ENCODE measurements at places on chromosomes 7 and 10.
A peak's percentile ranks its signal among the peaks of the same experiment; 100 is the strongest.

GRCh38 chr10:54203401-54203800, 597.6 kb downstream of the PCDH15 start:
- DNase-seq: no peak

- no peak for DNase-seq
Observed at GRCh38 chr10:104123397-104123796, 1.4 kb downstream of the SFR1 start.

DNA sequence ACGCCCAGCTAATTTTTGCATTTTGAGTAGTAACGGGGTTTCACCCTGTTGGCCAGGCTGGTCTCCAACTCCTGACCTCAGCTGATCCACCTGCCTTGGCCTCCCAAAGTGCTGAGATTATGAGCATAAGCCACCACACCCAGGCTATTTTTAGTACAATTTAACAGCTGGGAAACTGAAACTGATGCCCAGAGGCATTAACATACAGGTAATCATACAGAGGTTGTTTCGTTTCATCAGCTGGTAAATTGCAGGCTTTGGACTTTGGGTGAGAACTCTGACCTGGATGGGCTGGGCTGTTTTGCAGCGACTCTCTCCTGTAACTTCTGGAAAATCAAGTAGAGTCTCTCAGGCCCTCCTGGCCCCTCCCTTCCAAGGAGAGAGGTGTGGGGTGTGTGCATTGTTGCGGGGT, 6.2 kb upstream of the ACHE start:
- DNase-seq: no peak

GRCh38 chr10:22573820-22574569, 140.4 kb downstream of the PIP4K2A start:
- no peak for DNase-seq

GRCh38 chr7:84177758-84178412, 16.7 kb downstream of the SEMA3A start:
- DNase-seq: no peak

DNA sequence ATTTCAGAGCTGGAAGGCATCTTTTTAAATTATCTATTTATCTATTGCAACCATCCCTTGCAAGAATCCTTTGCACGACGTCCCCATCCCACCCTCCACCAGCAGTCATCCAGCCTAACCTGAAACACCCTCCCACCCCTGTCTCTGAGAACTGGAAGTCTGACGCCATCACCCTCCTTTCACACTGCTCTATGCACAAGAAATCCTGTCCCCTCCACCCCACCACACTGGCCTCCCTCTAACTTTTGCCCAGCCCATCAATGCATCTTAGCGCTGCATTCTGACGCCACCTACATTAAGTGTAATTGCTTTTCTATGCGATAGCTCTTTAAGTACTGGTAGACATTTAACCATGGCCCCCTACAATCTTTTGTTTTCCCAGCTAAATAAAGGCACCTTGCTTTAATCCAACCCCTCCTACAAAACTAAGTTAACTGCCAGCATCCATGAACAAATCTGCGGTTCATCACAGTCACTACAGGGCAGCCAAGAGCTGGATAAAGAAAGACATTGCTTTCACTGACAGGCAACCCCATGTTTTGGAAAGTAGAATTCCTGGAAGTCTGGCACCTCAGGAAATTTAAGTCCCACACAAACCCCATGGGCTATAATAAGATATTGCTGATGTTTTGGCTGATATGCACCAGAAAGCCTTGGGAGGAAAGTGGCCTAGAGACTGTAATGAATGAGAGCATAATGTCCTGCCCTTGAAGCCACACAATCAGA, 128.0 kb downstream of the GLI3 start:
- DNase-seq: no peak

GRCh38 chr10:36393801-36394200, 731.6 kb upstream of the ANKRD30A start:
- DNase-seq: no peak

- DNase-seq: no peak
Observed at GRCh38 chr7:16421333-16422102, at the start of gene CRPPA. TSS of gene CRPPA (minus strand) at chr7:16421538. CDS start at chr7:16421322, 216 bp downstream.

DNA sequence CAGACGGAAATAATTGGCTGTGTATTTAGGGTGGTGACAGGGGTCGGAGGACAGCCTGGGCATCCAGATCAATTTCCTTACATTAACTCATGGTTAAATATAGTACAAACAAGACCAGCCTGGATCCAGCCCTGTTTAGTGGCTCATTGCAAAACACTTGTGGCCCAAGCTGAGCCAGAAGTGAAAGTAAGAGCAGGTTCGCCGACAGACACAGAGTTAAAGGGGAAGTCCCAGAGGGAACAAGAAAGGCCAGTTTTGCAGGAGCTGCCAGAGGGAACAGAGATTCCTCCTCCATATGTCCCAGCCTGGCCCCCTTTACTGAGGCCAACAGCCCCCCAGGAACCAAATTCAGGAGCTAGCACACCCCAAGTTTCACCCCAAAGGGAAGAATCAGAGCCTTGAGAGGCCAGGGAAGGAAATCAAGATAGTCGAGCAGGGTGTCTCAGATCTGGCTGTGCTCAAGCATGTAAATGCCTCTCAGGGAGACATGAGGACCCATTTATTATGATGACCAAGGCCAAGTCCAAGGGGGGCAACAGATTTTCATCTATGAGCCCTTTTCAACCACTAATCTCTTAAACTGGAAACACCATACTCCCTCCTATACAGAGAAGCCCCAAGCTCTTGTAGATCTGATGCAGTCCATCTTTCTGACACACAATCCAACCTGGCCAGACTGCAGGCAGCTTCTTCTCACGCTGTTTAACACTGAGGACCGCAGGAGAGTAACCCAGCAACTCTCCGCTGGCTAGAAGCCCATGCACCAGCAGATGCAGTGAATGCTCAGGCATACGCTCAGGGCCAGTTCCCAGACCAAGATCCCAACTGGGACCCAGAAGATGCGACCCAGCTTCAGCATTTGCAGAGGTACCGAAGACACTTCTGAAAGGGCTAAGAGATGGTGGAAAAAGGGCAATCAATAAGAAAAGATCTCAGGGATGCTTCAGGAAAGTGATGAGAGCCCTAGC, 15.9 kb upstream of the ADCK2 start:
- no peak for DNase-seq

GRCh38 chr7:48933549-48934085, 9.3 kb downstream of the CDC14C start:
- no peak for DNase-seq

DNA sequence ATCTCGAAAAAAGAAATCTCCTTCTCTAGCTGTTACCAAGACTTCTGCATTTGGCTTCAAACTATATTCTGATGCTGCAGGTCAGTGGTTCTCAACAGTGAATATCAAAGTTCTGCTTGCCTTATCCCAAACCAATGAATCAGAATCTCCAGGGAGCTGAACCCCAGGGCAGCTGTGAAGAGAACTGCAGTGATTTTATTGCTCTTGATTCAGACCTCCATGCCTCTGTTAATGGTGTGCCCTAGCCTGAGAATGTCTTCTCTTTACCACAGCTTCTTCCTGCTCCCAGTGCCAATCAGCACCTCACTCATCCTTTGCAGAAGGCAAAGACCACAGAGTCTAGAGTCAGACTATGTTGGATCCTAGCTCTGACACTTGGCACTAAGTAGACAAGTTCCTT, 46.2 kb upstream of the MRLN start:
- DNase-seq: no peak

DNA sequence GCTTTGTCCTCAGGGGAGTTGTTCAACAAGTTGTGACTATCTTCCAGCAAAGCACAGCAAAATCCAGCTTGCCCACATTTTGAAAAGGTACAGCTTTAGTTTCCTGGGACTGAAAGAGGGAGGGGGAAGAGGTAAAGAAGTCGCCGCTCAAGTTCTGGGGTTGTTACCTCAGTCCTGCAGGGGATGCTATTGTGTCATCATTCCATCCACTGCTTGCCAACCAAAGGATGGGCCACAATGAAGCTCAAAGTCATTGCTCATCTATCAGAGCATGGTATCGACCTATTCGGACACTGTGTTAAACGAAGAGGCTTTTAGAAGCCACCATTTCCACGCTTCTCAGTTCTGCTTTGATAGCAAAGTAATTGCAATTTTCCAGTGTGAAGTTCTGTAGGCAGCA, 34.3 kb downstream of the NPY start:
- DNase-seq: no peak

DNA sequence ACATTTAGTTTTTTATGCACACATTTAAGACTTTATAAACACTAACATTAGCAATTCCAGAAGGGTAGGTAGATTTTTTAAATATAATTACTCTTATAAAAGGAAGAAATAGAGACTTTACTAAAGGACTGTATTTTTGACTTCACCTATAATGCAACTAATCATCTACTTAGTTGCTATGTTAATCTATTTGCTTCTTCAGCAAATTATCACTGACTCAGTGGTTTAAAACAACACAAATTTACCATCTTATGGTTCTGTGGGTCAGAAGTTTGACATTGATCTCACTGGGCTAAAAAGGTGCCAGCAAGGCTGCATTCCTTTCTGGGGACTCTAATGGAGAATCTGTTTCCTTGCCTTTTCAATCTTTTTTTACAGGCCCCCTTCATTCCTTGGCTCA, 7.6 kb downstream of the MTERF1 start:
- no peak for DNase-seq

DNA sequence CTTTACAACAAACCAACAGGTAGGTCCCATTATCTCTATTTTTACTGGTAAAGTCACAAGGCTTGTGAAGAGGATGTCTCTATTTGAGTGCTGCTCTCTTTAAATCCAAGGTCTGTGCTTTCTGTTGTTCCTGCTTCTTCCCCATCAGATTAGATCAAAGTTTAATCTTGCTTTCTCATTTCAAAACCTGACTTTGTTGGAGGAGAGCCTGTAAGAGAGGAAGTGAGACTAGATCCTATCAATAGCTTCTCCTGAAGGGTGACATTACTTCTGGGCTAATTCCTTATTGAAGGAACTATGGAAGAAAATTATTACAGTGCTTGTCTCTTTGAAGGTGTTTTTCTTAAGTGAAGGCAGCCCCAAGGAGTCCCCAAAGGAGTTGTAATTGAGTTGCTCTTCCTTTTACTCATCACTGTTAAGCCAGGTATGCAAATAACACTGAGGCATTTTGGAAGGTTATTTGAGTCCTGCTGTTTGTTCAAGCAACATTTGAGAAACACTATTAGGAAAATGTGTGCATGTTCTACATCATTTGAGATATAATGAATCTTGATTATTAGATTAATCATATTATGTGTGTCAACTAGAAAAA, 146.2 kb upstream of the MBL2 start:
- DNase-seq: no peak

DNA sequence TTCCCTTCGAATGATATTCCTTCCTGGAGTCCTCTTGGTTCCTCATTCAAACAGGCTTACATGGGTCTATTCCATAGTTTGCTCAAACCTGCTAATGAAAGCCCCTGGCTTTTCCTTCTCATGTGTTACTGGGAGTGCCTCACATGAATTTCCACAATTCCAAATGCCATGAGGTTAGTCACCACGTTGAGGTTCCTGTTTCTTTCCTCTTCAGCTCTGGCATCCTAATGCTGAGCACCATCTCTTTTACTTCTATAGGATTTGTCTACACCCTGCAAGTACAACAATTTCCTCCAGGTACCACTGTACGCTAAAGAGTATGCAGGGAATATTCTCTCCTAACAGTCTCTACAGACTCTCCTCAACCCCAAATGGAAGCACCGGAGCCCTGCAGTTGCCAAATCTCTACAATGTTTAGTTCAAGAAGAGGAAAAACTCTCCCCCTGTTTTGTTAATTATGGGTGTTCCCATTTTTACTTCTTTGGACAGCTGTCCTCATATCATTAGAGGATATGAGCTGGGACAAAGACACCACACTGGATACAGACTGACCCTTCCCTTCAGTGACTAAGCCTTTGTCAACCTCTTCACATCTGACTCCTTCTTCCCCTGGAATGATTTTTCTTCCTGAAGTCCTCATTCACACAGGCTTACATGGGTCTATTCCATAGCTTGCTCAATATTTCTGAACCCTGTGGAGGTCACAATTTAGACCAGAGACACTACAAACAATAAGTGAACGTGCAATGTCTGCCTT, 145.8 kb upstream of the BET1 start:
- DNase-seq: no peak

- no peak for DNase-seq
Observed at GRCh38 chr7:126529254-126529653, 723.5 kb downstream of the GRM8 start.

GRCh38 chr10:23293973-23294590, 50.5 kb downstream of the C10orf67 start:
- no peak for DNase-seq

DNA sequence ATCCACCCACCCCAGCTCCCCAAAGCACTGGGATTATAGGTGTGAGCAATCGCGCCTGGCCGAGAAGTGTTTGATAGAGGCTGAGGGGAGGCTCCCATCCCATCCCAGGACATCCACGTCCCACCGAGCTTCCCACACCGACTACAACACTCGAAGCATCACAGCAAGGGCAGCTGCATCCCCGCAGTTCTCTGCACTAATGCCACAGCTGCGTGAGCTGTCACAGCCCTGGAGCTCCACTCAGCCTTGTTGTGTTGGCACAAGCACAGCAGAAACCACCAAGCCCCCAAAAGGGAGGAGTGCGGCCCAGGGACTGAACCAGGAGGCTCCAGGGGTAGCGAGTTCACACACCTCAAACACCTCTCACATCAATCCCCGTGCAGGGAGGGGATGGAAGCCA, 121.6 kb downstream of the DIP2C start:
- no peak for DNase-seq

DNA sequence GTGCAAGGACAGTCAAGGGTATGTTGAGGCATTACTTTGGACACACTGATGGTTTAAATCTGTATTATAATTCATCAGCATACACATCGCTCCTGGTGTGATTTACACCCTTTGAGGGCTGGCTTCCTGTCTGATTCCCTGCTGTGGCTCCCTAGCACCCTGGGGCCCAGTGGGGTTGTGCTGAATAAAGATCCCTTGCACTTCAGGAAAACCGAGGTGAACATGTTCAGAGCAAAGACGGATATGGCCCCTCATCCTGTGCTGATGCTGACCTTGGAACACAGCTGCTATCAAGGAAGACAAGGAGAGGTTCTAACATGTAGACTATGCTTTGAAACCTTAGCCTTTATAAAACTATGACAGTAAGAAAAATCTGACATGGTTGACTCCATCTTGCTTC, 84.6 kb upstream of the UNC5B start:
- DNase-seq: no peak

DNA sequence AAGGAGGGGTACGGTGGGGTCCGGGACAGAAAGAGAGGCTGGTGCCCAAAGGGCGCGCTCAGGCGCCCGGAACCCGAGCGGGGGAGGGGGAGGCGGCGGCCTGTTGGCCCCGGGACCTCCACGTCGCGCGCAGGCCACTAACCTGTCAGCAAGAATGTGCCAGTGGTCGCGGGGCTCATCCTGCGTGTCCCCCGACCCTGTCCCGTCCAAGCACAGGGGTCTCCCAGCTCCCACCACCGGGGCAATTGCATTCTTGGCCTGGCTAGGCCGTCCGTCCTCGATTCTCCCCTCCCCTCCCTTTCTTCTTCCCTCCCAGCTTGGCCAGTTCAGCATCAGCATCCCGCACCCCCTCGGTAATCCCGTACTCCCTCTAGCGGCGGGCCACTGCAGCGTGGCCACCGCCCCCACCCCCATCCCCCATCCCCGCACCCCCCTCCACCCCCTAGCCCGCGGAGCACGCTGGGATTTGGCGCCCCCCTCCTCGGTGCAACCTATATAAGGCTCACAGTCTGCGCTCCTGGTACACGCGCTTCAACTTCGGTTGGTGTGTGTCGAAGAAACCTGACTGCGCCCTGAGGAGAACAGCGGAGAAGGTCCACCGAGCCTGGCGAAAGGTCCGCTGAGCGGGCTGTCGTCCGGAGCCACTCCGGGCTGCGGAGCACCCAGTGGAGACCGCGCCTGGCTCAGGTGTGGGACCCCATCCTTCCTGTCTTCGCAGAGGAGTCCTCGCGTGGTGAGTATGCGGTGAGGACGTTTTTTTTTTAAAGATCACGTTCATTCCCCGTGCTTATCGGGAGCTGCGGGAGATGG, at the start of gene SGCE:
Gene SGCE, minus strand, starts transcription at position 286 of the 810 bp plus-strand sequence. Its CDS starts 35 bp downstream, at position 251.
- DNase-seq: peak; percentile 86
